ENCODE measurements at places on chromosomes 16 and 17. TPM values are rescaled to one million over a fixed set of nuclear protein-coding genes. Genes with fewer than 3 reads are reported as not detected.

The CACNG1 gene
- not detected for total RNA-seq

DNA sequence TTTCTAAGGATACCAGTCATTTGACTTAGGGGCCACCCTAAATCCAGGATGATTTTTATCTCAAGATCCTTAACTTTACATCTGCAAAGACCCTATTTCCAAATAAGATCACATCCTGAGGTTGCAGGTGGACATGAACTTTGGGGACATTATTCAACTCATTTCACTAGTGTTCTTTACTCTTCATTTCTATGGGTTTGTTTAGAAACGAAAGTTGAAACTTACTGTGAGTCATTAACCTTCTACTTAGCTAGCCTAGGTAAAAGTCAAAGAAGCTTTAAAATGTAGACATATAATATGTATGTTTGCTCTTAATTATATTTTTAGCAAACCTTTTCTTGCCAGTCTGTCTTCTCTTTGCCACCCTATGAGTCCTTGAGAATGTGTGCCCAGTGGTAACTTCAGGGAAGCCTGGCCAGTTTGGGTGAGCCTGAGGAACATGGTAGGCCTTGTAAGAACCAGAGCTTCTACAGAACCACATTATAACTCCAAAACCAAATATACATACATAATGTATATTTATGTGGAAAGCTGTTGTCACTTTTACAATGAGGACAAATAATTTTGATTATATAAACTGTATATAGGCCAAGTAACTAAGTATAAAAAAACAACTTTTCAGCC lies 38.4 kb downstream of the BPTF start:
- DNase-seq, result no peak

The GAS7 gene
- total RNA-seq, result 51.2 TPM

The CCL8 gene
- 0.40 TPM for total RNA-seq

The CES1 gene
- 30.3 TPM for total RNA-seq

- peak; percentile 15 for DNase-seq
Measured at GRCh38 chr16:11393366-11393765, 48.1 kb downstream of the RMI2 start.

DNA sequence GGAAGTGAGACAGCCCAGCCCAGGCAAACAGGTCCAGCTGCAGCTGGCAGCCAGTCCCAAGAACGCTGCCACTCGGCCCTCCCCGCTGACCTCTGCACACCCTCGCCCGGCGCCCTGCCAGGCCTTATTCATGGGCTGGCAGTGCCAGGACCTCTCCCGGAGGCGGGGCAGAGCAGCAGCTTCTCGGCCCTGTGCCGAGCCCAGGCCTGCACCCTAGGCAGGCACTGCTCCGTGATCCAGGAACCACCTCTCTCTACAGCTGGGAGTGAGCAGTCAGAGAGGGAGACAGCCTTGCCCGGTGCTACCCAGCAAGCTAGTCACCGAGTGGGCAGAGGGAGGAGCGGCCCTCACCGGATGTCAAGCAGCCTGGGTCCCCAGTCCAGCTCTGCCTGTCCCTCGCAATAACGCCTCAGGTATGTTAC lies 79.9 kb upstream of the CBX4 start:
- peak; percentile 96 for DNase-seq

DNA sequence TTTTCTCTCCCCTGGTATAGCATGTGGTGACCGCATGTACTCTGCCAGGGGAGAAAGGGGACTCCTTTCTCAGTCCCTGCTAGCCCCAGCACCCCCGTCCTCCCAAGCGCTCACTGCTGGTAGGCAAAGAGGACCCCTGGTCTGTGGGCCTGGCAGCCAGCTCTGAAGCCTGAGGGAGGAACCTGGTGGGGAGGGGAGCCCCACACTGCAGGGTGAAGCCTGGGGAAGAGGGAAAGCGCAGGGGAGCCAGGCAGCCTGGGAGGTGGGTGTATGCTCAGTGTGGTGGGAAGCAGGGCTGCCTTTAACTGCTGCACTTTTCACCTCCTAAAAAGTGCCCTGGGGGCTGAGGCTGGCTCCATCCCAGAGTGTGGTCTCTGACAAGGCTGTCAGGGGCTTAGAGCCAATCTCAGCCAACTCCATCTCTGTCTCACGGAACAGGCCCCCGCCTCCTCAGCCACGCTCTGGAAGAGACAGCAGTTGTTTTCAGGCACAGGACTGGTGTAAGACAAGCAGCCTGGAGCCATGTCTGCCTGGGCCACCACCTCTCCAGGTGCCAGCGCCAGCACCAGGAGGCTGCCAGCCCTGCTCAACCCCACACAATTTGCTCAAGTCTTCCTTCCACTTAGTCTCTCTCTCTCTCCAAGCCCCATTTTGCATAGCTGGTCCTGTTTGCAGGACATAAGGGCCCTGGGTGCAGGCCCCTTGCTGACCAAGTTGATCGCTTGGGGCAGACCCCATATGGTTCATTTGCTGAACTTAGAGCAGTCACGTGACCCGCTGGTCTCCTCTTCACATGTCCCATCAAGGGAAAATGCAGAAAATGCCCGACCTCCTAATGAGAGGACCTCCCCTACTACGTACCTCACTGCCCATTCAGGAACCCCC lies 14.7 kb upstream of the TBX2 start:
- no peak for DNase-seq

The XYLT1 gene
- 1.6 TPM for total RNA-seq

The DLX4 gene
- not detected for total RNA-seq

DNA sequence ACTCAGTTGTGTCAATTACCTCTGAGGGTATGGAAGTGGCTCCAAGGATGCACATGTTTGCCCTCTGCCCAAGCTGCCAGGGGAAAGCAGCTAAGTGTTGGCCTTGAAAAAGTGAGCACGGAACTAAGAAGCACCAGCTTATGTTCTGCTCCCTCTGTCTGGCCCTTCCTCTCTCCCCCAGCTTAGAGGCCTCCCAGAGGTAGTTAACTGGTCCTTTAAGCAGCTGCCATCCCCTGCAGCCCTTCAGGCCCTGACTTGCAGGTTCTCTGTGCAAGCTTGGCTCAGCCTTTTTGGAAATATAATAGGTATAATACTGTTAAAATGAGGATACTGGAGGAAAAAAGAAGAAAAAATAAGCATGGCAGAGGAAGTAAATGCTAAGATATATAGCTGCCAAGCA lies 7.0 kb upstream of the UBE2Z start:
- DNase-seq, result no peak

GRCh38 chr17:82247182-82247823 lies 18.5 kb downstream of the SLC16A3 start:
- peak; percentile 47 for DNase-seq

The NPB gene
- total RNA-seq, result 0.69 TPM

The GJD3 gene
- 1.2 TPM for total RNA-seq

DNA sequence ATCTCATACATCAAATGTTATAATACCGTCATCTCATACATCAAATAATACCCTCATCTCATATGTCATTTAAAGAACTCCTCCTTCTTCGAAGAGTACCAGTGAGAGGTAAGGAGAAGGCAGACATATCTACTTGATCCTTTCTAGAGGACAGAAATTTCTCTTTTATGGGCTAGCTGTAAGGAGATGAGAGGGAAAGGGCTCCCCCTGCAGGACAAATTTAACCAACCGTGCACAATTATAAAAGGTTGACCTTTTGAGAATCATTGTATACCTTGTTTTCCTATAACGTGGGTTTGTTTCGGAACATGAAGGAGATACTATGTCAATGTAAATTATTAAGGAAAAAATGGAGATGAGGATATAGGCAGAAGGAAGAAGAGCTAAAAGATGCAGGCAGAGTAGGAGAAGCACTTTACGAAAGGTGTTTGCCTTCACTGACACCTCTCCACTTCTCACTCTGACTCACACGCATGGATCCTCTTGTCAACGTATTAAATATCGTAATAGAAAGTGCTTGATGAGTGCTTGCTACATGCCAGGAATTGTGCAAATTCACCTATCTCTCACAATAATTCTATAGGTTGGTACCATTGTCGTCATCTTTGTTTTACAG lies 465.9 kb upstream of the ERCC4 start:
- DNase-seq, result no peak

- DNase-seq, result no peak
Measured at GRCh38 chr16:17451843-17452242, 18.9 kb downstream of the XYLT1 start.
